T1000 (cell line): ENCODE measurements at places on chromosomes 16 and 17.

DNA sequence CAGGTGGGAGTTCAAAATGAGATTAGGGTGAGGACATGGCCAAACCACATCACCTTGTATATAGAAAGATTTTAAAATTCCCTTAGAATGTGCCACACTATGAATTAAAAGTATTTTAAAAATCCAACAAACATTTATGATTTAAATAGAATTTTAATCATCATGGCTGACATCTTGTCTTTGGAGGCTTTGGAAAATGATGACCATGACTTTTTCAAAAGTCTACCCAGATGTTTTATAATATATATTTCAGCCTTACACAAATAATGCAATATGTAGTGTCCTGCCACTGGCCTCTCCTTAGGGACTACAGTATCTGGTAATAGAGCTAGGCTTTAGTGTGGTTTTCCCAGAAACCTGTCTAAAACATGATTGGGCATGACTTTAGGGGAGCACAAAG, 1353.4 kb upstream of the GOT2 start:
- no peak for DNase-seq

- peak; percentile 41 for DNase-seq
Measured at GRCh38 chr17:47882247-47882646, 13.8 kb upstream of the SP2 start.

- no peak for DNase-seq
Measured at GRCh38 chr17:19369846-19370492, 7.4 kb upstream of the B9D1 start.

DNA sequence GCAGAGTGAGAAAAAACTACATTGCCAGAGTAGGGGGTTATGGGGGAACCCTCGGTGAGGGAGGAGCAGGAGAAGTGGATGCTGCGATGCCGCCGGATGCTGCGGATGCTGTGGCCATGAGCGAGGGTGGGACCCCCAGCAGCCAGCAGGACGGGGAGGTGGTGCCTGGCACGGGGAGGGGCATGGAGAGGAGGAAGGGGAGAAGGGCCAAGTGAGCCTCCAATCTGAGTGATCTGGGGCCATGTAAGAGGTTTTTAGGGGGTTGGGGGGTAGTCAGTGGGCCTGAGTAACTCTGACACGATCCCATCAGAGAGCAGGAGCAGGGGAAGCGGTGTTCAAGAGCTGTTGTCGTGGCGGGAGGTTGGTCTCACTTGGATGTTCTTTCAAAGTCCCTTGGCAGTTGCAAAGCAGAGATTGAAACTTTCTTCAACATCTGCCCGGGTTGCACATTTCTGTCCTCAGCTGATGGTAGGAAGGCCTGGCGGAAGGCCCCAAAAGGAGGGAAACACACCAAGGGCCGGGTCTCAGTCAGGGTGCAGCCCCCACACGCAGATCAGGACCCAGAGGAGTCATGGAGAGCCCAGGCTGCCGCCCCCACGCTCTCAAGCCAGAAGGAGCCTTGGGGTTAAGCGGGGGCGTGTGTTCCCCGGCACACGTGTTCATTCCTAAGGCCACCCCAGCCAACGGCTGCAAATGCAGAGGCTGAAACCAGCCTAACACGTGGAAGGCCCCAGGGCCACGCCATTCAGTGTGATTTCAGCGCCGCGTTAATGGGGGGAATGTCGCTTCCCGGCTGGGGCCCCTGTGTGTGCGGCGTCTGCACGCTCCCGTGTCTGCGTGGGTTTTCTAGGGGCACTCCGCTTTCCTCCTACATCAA, 81.7 kb downstream of the ZDHHC7 start:
- no peak for DNase-seq

- DNase-seq, result no peak
Measured at GRCh38 chr16:48608452-48608851, 1.5 kb downstream of the N4BP1 start.

GRCh38 chr16:4217204-4218131, 24.4 kb downstream of the SRL start:
- no peak for DNase-seq

- DNase-seq, result no peak
Measured at GRCh38 chr17:8608001-8608400, 22.5 kb downstream of the MYH10 start.

- no peak for DNase-seq
Measured at GRCh38 chr17:54903375-54903774, 2.7 kb downstream of the TOM1L1 start.

DNA sequence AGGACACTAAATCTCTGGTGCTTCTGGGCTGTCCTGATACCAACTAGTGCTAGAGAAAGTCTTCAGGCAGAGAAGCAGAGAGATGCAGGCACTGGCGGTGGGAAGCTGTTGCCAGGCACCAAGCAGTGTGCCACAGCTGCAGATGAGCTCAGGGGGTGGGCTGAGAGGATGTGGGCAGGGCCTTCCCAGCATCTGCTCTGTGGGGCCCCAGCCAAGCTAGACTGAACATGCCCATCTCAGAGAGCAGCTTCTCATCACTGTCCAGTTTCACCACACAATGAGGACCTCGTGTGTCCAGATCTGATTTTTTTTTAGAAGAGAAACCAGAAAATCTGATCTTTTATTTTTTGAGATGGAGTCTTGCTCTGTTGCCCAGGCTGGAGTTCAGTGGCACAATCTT, 17.1 kb downstream of the PSKH1 start:
- DNase-seq, result no peak

DNA sequence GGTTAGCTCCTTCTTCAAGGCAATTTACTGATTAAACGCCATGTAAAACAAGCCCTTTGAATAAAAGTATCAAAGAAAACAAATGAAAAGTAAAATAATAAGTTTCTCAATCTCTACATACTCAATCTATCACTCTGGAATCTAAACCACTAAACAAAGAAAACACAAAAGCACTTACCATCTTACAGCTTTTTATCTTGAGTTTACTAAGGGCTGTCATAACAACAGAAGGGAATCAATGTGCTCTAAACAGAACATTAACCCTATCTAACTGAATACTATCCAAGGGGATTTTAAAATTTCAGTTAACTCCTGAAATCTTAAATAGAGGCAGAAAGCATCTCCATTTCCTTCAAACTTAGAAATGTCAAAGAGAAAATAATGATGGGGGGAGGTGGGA, 3.4 kb downstream of the SKA2 start:
- DNase-seq, result no peak

GRCh38 chr16:12502676-12503075, 301.0 kb downstream of the CPPED1 start:
- no peak for DNase-seq

- no peak for DNase-seq
Measured at GRCh38 chr16:14549789-14550153, 80.3 kb downstream of the PARN start.

DNA sequence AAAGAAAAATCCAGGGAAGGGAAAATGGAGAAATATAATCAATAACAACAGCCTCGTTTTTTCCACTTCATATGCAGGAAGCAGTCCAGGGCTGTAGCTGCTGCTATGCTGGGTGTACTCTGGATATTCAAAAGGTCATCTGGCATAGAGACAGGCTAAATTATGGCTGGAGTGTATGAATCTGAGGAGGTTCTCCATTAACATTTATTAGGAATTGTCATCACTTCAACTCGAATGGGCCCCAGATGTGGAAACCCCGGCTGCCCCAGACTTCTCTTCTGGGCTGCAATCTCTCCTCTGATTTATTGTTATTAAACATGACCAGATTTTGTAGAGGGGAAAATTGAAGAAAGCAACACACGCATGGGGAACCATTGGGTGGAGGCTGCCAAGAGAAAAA, 33.5 kb upstream of the SKAP1 start:
- no peak for DNase-seq

- no peak for DNase-seq
Measured at GRCh38 chr17:82245134-82246039, 16.5 kb downstream of the SLC16A3 start.

- DNase-seq, result no peak
Measured at GRCh38 chr16:880471-881171, 80.1 kb upstream of the GNG13 start.

DNA sequence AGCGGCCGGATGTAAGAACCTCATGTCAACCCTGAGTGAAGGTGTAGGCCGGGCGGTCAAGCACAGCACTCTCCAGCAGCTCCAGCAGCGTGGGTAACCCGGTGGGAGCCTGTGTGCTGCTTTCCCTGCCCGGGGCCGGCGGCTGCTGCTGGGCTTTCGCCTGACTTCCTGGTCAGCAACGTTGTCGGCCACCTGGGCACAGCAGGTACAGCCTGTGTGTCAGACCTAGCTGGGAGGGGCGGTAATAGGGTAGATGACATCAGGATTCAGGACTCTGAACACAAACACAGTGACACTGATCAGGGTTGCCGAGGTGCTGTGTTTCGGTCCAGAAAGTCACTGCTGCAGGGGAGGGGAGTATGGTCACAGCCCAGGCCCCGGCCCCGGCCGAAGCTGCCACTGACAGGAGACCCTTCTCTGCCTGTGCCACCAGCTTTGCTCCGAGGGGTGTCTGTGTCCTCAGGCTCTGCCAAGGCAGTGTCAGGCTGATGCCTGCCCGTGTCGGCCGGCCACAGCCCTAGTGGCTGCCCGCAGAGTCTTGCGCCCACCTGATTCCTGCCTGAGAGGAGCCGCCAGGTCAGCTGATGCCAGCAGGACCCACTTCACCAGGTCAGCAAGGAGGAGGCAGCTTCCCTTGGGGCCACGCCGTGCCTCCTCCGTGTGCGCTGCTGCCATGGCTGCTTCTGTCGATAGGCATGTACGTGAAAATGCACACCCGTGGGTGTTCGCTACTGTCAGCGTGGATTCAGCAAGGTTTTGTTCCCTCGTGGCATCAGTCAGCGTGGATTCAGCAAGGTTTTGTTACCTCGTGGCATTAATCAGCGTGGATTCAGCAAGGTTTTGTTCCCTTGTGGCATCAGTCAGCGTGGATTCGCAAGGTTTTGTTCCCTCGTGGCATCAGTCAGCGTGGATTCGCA, 9.2 kb downstream of the RAB40C start:
- DNase-seq, result no peak

DNA sequence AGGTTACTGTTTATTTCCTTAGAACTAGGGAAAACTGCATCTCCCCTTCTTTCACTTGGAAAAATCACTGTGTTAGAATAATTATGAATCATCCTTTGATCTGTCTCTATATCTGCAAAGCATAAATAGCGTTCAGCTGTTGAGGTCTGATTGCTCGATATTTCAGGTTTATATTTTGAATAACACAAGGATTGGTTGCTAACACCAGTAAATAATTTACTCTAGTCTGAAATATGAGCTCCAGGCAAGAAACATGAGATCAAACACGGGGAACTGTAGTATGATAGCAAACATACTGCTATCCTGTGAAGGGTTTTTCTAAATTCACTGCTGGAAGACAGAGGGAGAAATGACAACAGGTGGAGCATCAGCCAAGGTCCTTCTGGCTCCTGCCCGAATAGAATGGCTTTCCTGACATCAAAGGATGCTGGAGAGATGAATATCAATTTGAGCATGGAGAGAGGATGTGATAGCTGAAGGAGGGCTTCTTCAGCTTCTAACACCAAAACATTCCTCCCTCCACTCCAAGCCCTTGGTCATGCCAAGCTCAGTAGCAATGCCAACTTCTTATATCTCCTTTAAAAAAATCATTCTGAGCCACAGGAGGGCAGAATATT, 450.3 kb downstream of the SHISA9 start:
- DNase-seq, result no peak

DNA sequence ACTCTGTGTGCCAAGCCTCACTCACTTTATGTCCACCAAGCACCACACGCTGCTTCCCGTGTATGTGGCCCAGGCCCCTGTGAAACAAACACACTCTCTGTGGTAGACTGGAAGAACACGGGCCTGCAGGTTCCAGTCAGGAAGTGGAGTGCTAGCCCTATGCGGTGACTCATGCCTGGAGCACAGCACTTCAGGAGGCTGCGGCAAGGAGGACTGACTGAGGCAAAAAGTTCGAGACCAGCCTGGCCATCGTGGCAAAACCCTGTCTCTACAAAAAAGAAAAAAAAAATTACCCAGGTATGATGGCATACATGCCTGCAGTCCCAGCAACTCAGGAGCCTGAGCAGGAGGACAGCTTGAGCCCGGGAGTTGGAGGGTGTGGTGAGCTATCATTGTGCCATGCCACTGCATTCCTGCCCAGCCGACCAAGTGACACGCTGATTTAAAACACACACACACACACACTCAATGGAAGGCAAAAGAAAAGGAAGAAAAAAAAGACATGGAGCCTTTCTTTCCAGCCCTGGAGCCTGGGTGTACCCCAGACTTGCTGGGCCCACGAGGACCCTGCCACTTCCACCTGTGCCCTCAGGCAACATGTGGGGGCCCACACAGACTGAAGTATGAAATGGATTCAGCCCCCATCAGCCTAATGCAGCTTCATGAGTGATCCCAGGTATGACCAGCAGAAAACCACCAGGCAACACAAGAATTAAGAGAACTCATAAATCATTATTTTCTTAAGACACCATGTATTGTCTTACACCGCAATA, 126.6 kb downstream of the ANKRD11 start:
- no peak for DNase-seq

GRCh38 chr16:56990407-56991286, 1.3 kb downstream of the NLRC5 start:
- DNase-seq, result no peak

GRCh38 chr17:80497726-80498241, 21.4 kb upstream of the NPTX1 start:
- no peak for DNase-seq

- no peak for DNase-seq
Measured at GRCh38 chr16:27199736-27200135, 3.6 kb upstream of the KDM8 start.

DNA sequence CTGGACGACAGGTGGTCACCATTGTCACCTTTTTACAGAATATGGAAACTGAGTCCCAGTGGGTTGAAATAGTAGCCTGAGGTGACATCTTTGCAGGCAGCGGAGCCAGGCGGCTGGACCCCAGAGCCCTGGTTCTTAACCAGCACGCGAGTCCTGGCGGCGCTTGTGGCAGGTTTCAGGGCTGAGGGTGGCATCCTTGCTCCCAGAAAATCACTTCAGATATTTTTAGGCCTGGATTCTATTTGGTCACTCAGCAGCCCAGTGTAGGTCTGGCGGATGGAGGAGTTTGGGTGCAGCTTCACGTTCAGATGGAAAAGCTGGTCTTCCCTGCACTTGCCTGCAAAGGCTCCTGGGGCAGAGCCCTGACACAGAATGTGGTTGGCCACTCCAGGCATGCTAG, 354.0 kb downstream of the SNX29 start:
- no peak for DNase-seq

DNA sequence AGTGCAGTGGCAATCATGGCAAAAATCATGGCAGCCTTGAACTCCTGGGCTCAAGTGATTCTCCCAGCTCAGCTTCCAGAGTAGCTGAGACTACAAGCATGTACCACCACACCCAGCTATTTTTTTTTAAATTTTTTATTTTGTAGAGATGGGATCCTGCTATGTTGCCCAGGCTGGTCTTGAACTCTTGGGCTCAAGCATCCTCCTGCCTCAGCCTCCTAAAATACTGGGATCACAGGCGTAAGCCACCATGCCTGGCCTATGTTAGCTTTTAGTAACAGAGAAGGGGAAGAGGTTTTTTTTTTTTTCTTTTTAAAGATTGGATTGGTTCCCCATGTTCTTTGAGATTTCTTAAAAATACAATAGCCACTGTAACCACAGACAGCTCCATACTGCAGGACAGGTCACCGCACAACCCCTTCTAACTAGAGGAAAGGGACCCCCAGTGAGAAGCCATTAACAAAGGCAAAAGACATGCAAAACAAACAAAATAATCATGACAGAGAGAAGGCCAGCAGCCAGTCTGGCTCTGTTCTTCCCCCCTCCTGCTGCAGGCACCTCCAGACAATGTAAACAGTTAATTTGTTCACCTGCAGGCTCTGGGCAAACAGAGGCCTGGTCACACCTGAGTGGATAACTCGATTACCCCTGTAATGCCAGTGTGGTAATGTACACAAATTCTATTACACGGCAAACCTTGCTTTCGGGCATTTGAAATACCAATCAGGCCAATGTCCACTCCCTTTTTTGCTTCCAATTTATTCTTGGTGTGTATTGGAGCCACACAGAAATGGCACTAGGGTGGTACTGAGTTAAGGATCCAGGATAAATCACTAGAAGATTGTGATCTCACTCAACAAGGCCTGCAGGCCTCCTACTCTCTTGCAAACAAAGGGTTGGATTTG, 52.9 kb downstream of the SNX11 start:
- DNase-seq, result no peak
